NCI-H187 (cell line): ENCODE measurements at places on chromosomes 3 and 15.

- DNase-seq, result no peak
Observed at GRCh38 chr3:26229801-26230200, 392.8 kb upstream of the LRRC3B start.

DNA sequence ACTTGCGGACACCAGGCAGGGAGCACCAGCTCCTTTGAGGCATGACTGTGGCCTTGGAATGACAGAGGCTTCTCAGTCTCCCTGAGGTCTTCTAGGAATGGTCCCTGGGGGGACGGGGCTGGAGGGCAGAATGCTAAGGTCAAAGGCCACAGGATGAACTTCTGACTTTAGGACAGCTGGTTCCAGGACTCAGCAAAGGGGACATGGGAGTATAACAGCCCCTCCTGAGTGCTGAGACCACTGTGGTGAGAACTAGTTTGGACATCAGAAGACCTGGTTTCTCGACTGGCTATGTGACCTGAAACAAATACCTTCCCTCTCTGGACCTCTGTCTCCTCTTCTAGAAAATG, 17.8 kb downstream of the ITGA11 start:
- no peak for DNase-seq

- DNase-seq, result no peak
Observed at GRCh38 chr15:33402600-33402999, 91.8 kb downstream of the RYR3 start.

- no peak for DNase-seq
Observed at GRCh38 chr3:107797586-107797985, 274.8 kb downstream of the BBX start.

DNA sequence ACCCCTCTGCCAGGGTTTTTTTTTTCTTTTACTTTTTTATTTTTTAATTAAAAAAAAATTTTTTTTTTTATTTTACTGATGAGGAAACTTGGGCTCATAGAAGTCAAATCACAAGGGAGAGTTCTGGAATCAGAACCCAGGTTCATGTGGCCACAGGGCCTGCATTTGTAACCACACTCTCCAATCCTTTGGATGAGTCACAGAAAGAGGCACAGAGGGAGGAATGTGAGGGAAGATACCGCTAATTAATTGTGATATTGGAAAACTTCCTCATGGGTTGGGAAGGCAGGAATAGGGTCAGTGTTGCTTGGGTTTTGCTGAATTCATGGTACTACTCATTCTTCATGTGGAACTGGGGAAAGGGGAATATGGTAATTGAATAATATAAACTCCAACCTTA, 132.9 kb upstream of the SLC6A11 start:
- no peak for DNase-seq
